HuH-7 (cell line): ENCODE measurements at places on chromosomes 11 and 22.

GRCh38 chr22:27686534-27686933, 115.0 kb downstream of the MN1 start:
- DNase-seq = no peak

DNA sequence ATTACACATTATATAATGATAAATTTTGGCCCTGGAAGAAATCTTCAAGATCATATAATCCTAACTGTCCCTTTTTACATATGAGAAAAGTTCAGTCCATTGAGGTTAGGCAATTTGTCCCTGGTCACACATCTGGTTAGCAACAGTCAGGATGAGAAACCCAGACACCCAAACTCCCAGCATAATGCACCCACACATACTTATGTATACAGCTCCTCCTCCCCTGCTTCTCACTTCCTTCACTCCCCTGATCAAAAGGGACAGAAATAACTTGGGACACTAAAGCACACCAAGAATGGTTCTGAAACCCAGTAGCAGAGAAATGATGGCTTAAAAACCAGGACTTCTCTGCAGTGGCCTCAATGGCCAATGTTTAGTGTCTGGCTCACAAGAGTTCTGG, 11.1 kb downstream of the NUMA1 start:
- DNase-seq = no peak

DNA sequence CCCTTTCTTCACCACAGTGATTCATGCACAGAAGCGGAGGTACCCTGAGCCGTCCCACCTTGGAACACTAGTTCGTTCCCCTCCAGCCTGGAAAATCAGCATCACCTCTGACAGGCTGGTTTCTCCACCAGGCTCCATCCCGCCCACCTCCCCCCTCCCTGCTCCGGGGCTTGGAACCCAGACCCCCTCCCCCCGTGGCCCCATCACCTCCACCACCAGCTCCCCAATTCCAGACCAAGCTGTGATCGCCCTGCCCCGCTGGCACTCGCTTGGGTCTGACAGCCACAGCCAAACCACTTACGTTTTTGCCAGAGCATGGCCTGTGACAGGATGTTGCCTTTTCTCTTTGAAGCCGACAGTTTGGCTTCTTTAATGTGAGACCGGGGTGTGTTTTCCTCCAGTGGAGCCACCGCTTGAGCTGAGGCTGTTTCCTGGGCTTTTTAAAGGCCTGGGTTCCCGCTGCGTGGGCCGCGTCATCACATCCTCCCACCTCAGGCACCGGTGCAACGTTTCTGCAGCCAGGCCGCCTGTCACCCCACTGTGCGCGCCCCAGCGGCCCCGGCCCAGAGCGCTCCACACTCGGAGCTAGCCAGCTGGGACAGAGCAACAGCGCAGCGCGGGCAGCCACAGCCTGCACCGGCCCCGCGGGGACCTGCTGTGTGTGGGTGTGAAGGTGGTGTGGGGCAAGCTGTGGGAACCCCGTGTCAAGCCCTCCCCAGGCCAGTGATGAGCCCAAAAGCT, at the start of gene POU2AF1:
Gene POU2AF1, minus strand, starts transcription at position 415 of the 741 bp plus-strand sequence. Its CDS starts 98 bp downstream, at position 317.
- no peak for DNase-seq

DNA sequence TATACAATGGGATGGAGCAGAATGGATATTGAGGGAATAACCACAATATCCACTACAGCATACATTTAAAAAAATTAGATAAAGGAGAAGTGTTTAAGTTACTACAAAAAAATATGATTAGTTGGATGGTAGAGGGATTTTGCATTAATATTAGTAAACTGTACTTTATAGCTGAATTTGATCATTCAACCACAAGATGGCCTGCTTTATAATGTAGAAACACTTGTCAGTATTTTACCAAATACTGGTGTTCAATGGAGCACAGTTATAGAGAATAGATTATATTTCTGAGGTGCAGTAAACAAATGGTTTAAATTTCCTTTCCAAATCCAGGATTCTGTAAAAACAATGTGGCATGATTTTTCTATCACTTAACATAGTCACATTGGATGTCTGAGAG, 818.8 kb upstream of the CHORDC1 start:
- DNase-seq = no peak

- DNase-seq = no peak
Measured at GRCh38 chr11:126212089-126212660, 593 bp downstream of the FAM118B start.

DNA sequence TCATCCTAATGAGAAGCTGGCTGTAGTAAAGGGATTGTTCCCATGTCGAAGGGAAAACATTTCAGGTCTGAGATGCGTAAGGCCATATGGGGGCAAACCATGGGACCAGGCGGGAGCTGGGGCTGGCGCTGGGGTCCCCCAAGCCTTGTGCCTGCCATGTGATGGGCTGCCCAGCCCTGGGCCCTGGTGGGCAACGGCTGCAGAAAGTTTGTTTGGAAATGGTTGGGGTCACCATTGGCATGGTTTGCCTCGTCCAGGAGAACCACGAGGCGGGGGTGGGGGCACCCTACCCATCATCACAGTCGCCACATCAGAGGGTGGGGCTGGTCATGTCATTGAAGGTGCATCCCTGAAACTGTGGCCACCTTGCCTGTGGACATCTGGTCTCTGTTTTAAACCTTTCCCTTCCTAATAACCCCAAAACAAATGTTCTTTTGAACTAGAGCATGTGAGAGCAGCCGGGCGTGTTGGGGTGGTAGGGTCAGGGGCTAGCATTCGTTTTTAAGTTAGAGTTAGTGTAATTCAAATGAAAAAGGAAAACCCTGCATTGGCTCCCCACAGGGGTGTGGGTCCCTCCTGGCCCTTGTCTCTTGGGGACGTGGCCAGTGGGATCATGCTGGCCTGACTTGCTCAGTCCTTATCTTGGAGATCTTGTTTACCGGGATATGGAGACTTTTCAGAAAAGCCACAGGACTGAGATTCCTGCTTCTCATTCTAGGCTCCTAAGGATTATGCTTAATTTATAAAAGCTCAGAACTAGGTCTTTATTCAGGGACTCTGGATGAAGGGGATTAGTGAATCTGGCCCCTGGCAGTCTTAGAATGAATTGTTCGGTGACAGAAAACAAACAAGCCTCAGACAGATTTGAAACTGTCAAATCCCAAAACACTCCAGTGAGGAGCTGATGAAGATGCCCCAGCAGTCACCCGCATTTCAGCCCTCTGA, 98.5 kb downstream of the CTTN start:
- DNase-seq = no peak

DNA sequence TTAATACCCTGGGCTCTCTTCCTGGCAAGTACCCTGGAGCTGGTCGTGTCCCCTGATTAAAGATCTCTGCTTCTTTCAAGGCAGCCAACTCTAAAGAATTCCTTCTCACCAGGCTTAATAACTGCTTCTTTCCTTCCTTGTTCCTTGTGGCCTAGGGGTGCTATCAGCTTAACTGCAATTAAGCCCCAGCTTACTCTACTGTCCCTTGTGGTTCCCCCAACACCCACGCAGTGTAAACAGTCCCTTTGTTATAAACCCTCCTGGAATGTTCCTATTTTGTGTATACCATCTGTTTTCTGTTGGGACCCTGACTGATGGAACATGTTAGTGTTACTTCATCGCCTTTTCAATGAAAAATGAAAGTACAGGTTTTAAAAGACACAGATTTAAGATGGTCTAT, 126.4 kb upstream of the KIRREL3 start:
- DNase-seq = no peak

GRCh38 chr11:17117262-17117661, 39.8 kb upstream of the RPS13 start:
- DNase-seq = no peak

DNA sequence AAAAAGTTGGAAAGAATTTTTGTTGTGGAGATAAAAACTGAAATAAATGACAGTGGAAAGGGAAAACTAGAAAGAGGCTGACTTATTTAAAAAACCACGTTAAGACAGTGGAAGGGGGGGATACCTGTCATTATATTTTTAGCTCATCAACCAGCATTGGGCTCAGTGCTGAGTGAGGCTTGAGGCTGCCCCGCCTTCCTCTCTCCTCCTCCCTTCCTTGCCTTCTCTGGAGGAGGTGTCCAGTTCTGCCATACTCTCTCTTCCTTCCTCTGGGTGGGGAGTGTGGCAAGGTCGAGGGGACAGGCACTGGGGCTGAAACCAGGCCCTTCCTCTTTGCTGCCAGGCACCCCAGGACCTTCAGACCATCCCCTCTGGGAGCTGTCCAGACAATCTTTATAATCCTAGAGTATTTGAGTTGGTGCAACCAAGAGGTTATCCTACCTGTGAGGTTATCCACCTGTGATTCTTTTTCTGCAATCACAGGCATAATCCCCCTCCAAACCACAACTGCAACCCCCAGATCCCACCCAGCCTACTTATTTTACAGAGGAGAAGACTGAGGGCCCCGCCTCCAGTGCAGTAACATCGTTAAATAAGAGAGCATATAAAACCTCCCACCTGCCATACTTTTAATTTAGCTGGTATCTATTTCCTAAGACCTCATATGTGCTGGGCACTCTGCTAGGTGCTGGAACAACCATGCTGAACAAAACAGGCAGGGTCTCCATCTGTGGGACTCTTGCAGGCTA, 578.5 kb downstream of the BUD13 start:
- DNase-seq = no peak

DNA sequence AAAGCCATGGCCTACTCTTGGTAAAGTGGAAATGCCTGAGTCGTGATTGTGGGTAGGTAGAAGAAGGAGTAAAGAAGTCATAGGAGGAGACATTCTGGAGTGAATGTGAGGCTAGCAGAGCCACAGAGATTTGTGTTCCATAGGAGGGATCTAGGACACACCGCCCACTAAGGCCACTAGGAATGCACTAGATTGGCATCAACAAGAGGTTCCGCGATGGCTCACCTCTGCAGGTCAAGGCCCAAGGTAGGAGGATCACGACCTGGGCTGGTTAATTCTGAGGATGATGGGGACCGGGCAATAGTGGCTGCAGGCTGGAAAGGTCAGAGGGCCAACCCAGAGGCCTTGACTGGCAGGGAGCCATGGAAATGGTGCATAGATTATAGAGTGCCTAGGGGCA, 48.8 kb upstream of the OPCML start:
- no peak for DNase-seq

- DNase-seq = no peak
Measured at GRCh38 chr11:15920856-15921629, 435.3 kb downstream of the SOX6 start.

DNA sequence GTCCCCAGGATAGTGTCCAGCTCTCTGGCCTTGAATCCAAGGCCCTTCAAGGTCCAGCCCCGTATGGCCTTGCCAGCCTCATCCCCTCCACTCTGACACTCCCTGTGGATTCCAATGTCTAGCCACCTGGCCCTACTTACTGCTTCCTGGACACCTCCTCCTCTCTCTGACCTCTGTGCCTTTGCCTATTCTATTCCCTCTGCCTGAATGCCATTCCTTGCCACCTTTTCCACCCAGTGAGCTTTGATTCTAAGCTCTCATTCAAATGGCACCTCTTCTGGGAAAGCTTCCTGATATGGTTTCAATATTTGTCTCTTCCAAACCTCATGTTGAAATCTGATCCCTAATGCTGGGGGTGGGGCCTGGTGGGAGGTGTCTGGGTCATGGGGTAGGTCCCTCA, 31.9 kb upstream of the TTLL12 start:
- DNase-seq = no peak

GRCh38 chr11:122242731-122243130, 126.7 kb upstream of the BLID start:
- DNase-seq = no peak

- DNase-seq = no peak
Measured at GRCh38 chr11:9753021-9753420, 89.1 kb downstream of the SWAP70 start.

- DNase-seq = peak; percentile 79
Measured at GRCh38 chr22:50545522-50546325, at the start of gene KLHDC7B. Gene KLHDC7B, plus strand, starts transcription at chr22:50545899. Its CDS starts 345 bp downstream, at chr22:50546244.

DNA sequence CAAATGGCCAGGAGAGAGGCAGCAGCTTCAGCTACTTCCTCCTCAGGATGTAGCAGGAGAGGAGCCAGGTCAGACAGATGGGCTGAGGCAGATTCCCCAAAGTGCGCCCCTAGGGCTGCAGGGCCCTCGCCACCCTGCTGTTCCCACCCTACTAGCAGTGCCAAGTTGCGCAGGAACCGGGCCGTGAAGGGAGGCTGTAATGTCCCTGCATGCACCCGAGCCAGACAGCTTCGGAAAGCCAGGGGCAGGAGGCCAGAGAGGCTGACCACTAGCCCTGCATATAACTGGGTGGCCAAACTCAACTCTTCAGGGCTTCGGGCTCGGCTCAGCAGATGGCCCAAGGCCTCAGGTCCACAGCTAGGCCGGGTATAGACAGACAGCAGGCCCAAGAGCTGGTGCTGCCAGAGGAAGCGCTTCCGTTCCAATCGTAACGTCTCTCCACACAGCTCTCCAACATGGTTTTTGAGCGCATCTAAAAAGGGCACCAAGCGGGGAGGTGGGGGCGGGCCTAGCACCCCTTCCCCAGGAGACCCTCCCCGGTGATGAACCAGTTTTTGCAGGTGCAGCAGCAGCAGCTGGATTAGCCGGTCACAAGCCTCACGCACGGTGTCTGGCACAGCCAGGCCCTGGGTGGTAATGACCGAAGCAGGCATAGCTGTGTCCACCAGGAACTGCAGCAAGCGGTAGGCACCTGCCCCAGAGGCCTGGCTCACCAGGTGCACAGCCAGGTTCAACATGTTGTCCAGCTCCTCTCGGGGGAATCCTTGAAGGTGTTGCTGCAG, 2.0 kb upstream of the GANAB start:
- DNase-seq = no peak

GRCh38 chr11:44817207-44817949, 90.6 kb downstream of the TSPAN18 start:
- no peak for DNase-seq

- no peak for DNase-seq
Measured at GRCh38 chr11:118213201-118213600, 11.6 kb downstream of the JAML start.

GRCh38 chr11:131219646-131220045, 150.8 kb upstream of the NTM start:
- DNase-seq = no peak

- DNase-seq = no peak
Measured at GRCh38 chr11:37313266-37313665, 715.2 kb upstream of the RAG2 start.

DNA sequence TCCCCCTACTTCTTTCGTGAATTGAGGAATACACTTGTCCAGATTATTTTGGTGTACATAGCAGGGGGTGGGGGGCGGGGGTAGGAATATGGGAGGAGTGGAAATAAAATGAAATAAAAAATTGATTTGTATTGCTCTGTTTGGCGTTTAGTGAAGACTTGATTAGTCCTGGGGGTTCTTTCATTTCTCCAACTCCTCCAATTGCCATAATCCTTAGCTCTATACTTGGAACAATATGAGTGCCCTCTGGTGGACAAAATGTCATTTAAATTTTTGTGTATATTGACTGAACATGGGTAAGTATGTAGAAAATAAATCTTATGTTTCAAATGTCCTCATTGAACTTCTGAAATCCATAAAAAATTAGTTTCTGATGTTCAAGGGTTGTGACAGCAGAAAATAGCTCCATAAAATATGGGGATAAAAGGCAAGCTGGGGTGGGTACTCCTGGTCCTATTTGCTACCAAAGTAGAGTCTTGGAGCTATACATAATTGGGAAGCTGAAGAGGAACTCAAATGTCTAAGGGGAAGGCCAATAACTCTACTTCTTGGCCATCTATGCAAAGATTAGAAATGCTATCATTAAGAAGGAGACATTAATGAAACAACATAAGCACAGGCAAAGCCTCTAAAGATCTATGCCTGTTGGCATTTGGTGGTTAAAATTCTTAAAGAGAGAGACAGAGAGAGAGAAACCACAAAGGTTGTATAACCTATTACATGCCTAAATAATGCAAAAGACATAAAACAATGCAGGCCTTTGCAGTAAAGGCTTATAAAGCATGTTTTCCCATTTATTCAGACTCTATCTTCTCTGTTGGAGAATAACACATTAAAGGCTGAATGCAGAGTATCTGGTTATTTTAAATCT, 421.6 kb downstream of the METTL15 start:
- DNase-seq = peak; percentile 58
